ENCODE measurements at places on chromosomes 12 and 14.

- peak; percentile 1 for DNase-seq
Measured at GRCh38 chr12:5796171-5796958, 148.7 kb downstream of the ANO2 start.

GRCh38 chr12:44511289-44511688 lies 364.8 kb downstream of the NELL2 start:
- DNase-seq = no peak

GRCh38 chr12:89538897-89539296 lies 13.1 kb upstream of the POC1B start:
- no peak for DNase-seq

DNA sequence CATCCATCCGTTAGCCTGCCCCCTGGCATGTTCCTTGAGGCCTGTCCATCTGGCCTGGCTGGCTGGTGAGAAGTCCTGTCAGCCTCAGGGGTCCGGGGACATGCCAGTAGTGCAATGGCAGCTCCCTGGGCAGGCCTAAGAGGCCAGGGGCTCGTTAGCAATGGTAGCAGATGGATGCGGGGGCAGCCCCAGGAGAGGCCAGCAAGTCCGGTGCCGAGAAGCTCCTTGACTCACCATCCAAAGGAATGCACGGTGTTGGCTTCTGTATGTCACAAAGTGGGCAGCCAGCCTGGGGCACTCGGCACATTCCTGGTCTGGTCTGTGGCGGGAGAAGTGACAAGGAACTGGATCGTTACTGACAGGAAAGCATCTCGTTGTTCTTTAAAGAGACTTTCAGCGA lies 319.9 kb downstream of the CACNA1C start:
- DNase-seq = no peak

DNA sequence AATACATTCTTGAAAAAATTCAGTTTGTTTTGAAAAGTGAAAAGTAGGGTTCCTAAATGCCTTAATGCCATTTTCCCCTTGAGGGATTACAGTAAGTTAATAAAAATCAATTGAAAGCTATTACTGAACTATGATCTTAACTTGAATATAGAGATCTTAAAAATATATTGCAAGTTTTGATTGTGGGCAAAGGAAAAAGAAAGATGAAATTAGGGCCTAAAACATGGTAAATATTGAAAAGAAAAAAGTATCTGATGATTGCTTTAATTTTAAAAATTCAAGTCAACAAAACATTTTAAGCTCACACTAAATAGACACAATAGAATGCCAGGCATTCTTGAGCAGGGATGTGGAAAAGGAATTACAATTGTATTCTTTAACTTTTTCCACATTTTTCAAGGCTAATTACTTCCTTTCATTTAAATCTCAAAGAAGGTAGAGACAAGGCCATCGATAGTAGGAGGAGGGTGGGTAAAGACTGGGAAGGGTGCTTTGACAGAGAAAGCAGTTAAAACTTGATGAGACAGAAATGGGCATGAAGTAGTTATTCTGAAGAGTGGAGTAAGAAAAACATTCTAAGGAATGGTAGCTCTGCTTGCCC lies 294.4 kb downstream of the NELL2 start:
- no peak for DNase-seq

- no peak for DNase-seq
Measured at GRCh38 chr12:111754671-111755070, 12.1 kb upstream of the ALDH2 start.

GRCh38 chr12:113087193-113087592 lies 30.7 kb downstream of the DTX1 start:
- no peak for DNase-seq

DNA sequence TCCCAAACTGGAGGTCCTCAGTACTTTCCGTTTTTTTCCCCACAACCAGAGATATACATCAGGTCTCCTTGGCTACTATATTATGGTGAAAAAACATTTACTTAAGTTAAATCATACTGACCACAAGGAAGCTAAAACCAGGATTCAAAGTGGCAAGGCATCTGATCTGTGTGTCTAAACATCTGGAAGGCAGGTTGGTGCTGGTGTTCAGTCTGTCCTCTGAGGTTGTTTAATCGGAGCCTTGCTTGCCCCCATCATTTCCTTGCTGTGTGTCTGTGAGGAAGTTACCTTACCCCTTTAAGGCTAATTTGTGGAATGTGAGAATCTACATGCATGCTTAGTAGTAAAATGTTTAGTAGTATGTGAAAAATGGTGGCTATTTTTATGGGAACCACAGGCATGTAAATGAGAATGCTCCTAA lies 75.6 kb downstream of the GALNT4 start:
- DNase-seq = no peak

- peak; percentile 50 for DNase-seq
Measured at GRCh38 chr14:24307575-24308341, at the start of gene CIDEB. TSS of gene CIDEB (minus strand) at chr14:24307977. CDS start at chr14:24307858, 119 bp downstream.

DNA sequence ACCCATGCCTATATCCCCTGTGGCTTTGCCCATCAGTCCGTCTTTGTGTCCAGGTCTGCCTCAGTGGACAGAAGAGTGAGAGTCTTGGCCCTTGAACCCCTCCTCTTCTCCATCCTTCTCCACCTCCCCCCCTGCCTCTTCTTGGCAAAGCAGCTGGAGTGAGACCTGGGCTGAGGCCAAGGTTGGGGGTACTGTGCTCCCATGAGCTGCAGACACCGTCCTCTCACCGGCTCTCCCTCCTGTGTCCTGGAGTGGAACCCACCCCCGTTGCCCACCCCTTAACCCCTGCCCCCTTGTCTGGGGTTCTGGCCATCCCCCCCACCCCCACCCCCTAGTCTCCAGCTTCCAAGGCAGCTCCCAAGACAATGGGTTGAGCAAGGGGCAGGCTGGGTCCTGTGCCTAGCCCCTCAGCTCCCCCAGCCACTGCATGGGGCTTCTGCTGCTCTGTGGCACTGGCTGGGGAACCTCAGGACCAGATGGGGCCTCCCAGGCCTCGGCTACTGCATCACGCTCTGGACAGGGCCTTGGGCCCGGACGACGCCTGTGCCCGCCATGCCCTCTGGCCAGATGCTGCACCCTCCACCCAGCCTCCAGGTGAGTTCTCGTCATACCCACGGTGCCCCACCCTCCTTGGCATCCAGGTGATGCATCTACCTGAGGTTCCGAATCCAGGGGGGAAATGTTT lies 35.7 kb downstream of the RTL1 start:
- DNase-seq = no peak

All from stimulated activated naive B cell treated with anti-CD40 and anti-IgM and Interleukin-4, amounts not matched to agents 10 μg/mL and 1 μg/mL and 100 μg/mL, for 72 hours (primary cell).